Body of pancreas (tissue), 4 donors: ENCODE measurements at places on chromosomes 12 and 14.

DNA sequence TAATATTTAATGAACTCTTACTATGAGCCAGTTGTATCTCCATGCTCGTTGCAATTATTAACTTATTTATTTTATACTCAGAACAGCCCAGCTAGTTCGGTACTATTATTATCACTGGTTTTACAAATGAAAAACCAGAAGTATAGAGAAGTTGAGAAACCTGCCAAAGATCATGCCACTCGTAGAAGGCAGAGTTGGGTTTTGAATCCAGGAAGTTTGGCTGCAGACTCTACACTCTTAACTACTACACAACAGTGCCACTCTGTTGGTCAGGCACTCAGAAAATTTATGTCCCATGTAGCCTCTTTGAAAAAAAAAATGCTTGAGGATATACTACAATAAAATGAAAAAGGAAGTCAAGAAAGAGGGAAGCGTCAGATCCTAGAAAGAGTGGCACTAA is 71.5 kb upstream of the ARID2 start:
- H3K4me1 ChIP-seq, result no peaks in the 10 kb centered on the region
- no peak for DNase-seq
- no peaks in the 10 kb centered on the region for H3K36me3 ChIP-seq
- H3K27me3 ChIP-seq, result no peaks in the 10 kb centered on the region
- H3K27ac ChIP-seq, result no peak overlapping the region
- no peak overlapping the region for H3K4me3 ChIP-seq

DNA sequence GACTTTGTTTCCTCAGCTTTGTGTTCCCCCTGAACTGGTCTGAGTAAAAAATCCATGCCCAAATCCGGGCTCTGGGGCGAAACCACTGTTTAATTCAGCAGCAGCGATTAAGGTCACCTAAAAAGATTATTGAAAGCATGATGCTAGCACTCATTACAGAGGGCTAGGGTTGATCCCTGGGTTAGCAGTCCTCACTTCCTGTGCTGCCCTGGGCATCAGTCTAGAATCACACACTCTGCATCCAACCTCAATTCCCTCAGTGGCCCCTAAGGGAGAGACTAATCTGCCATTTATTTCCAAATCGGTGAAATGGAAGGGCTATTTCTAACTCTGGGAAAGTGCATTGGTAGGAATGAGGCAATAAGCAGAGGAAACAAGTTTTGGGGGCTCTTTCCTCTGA is 107.2 kb downstream of the BTG1 start:
- H3K4me3 ChIP-seq, result no peak overlapping the region
- no peaks in the 10 kb centered on the region for H3K36me3 ChIP-seq
- DNase-seq, result no peak

GRCh38 chr12:75954749-75955148 is 76.8 kb downstream of the PHLDA1 start:
- no peak overlapping the region for H3K4me3 ChIP-seq
- no peaks in the 10 kb centered on the region for H3K36me3 ChIP-seq
- no peak for DNase-seq
- no peak overlapping the region for H3K27ac ChIP-seq
- H3K4me1 ChIP-seq, result peaks cover 52% of the 10 kb centered on the region

DNA sequence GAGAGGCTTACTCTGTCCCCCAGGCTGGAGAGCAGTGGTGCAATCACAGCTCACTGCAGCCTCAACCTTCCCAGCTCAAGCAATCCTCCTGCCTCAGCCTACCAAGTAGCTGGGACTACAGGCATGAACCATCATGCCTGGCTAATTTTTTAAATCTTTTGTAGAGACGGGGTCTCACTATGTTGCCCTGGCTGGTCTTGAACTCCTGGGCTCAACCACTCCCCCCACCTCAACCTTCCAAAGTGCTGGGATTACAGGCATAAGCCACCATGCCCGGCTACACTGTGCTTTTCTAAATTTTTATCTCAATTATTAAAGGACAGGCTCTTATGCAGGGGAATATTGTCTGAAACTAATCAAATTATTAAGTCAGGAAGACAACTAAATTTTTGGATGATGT is 44.6 kb downstream of the EML1 start:
- H3K27ac ChIP-seq, result no peak overlapping the region
- H3K4me1 ChIP-seq, result peaks cover 13% of the 10 kb centered on the region
- no peaks in the 10 kb centered on the region for H3K27me3 ChIP-seq
- no peaks in the 10 kb centered on the region for H3K36me3 ChIP-seq
- no peak overlapping the region for H3K4me3 ChIP-seq
- DNase-seq, result no peak

- H3K4me1 ChIP-seq, result no peaks in the 10 kb centered on the region
- no peak overlapping the region for H3K4me3 ChIP-seq
Observed at GRCh38 chr14:84760489-84761126, 769.3 kb upstream of the FLRT2 start.

- no peak overlapping the region for H3K27ac ChIP-seq
- no peak for DNase-seq
- H3K27me3 ChIP-seq, result no peaks in the 10 kb centered on the region
Observed at GRCh38 chr12:2346416-2346815, 293.6 kb downstream of the CACNA1C start.
